ENCODE measurements at places on chromosomes 12 and 14.
A peak's percentile ranks its signal among the peaks of the same experiment; 100 is the strongest.

- no peak for DNase-seq
These were observed 398.0 kb downstream of the FSCB start for GRCh38 chr14:44109036-44109435.

DNA sequence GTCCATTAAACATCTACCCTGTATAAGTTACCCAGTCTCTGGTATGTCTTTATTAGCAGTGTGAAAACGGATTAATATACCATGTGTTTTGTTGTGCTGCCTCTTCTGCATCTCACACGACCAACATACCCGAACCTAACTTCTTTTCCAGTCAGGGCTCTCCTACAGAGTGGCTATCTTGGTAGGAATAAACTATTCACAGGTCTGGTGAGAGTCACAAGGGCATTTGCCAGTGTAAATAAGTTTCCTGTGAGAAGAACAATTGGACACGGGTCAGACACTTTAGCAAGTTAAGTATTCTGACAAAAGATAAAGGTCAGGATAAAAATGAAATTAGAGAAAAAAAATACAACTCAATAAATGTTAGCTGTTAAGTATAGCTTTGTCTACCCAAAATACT is 60.9 kb downstream of the MYF5 start:
- no peak for DNase-seq

- no peak for DNase-seq
These were observed 242.8 kb downstream of the DPF3 start for GRCh38 chr14:72651081-72651480.

GRCh38 chr12:87217491-87217890 is 811.7 kb downstream of the C12orf50 start:
- DNase-seq: no peak

GRCh38 chr12:52355176-52355575 is 12.1 kb downstream of the KRT85 start:
- DNase-seq: no peak

DNA sequence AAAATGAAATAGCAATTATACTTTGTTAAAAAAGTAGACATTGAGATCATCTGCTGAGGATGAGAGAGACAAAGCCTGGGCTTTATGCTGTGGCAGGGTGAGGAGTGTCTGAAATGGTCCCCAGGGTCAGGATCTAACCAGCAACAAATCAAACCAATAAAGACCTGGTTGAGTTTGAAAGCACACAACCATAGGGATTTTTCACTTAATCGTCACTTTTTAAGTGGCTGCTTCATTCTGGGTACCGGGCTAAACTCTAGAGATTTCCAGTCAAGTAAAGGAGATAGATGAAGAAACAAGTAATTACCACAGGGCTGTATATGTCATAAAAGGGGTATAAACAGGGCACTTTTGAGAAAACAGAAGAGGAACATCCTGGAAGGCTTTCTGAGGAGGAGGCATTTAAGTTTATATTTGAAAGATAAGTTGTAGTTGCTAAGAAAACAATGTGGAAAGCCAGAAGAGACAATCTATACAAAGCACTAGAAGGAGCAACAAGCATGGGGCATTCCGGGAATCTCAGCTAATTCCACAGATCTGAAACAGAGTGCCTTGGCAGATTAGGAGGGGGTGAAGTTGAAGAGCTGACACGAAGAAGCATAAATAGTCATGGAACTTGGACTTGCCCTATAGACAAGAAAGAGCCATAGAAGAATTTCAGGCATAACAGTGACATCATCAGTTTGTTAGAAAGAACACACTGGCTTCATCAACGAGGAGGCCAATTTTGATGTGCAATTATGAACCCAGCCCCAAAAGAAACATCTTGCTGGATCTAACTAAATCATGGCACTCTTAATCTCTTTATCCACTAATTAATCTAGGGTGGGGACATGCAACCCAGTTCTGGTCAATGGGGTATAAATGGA is 46.9 kb upstream of the FRS2 start:
- DNase-seq: no peak

DNA sequence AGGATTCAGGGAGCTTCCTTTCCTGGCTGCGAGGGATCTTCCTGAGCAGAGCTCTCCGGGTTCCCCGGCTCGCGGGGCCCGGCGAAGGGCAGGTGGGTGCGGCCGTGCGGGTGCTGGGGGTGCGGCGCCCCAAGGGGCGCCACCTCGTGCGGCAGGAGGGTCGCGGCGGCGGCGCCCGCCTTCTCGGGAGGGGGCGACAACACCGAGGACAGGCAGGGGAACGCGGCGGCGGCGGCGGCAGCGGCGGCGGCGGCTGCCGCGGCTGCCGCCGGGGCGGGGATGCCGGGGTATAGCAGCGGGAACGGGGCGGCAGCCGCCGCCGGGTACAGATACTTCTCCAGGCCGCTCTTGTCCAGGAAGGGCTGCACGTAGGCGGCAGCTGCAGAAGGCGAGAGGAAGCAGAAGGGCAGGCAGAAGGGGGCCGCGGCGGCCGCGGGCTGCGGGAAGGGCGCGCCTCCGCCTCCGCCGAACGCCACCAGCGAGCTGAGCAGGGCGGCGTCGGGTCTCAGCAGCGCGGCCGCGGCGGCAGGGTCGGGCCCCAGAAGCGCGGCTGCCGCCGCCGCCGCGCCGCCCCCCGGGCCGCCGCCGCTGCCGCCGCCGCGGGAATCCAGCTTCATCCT is 2.7 kb downstream of the BHLHE41 start:
- peak; percentile 43 for DNase-seq

GRCh38 chr12:57342207-57342691 is 88.6 kb downstream of the R3HDM2 start:
- no peak for DNase-seq

DNA sequence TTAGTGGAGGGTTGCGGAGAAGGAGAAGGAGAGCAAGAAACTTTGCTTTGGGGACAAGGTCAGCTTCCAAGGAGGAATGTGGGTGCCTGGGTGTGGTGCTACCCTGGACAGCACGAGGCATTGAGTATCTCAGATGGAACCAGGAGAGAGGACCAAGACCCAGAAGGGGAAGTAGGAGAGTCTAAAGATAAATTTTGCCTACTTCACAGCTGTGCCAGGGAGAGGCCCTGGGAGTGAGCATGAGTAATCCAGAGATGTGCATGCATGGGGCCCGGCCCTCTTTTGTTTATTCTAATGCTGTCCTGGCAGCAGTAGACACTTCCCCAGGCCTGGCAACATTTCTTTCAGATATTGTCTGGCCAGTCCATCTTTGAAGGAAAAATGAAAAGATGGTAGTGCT is 49.5 kb upstream of the GNPNAT1 start:
- DNase-seq: no peak

- DNase-seq: no peak
These were observed 7.3 kb downstream of the PPP2R5E start for GRCh38 chr14:63535918-63536317.

- DNase-seq: peak; percentile 32
These were observed 58.7 kb upstream of the PRMT8 start for GRCh38 chr12:3432176-3432742.

DNA sequence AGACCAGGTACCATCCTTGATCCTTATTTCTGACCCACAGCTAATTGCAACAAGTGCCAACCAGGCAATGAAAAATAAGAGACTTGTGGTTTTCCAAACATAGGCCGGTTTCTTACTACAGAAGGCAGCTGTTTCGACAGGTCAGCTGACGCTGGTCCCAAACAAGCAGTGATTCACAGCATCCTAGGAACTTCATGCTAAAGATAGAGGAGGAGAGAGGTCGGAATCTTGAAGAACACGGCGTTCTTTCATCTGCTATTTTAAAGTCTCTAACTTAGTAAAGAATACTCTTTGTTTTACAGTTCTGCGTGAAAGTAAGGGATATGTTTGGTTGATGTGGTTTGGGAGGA is 28.1 kb upstream of the ADGRD1 start:
- no peak for DNase-seq

DNA sequence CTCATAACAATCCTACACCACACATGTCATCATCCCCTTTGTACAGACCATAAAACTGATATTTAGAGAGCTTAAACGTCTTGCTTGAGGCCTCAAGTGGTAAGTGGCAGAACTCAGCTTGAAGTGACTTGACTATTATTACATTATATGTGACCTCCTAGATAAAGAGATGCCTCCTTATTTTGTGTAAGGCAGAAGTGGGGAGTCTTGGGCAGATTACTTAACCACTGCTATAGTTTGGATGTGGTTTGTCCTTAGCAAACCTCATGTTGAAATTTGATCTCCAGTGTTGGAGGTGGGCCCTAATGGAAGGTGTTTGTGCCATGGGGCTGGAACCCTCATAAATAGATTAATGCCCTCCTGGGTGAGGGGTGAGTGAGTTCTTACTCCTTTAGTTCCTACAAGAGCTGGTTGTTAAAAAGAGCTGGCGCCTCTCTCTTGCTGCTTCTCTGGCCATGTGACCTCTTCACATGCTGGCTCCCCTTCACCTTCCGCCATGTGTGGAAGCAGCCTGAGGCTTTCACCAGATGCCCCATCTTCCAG is 37.4 kb downstream of the RCOR1 start:
- no peak for DNase-seq

GRCh38 chr14:28761438-28762291 is 4.9 kb upstream of the FOXG1 start:
- no peak for DNase-seq

DNA sequence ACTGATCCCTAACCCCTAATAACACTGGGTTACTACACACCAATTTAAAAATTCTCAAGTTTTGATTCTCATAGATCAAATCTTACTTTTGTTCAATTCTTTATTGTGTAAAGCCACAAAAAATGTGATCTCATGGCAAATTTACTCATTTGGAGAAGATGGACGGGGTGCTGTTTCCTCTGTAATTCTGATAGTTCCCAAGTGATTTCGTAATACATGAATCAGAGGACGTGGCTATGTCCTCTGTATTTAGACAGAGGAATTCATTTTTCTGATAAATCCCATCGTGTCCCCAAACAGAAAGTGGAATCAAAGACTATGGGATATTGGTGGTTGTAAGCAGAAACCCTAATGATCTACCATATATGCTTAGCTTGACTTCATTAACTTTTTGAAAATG is 76.6 kb upstream of the GNG2 start:
- no peak for DNase-seq

DNA sequence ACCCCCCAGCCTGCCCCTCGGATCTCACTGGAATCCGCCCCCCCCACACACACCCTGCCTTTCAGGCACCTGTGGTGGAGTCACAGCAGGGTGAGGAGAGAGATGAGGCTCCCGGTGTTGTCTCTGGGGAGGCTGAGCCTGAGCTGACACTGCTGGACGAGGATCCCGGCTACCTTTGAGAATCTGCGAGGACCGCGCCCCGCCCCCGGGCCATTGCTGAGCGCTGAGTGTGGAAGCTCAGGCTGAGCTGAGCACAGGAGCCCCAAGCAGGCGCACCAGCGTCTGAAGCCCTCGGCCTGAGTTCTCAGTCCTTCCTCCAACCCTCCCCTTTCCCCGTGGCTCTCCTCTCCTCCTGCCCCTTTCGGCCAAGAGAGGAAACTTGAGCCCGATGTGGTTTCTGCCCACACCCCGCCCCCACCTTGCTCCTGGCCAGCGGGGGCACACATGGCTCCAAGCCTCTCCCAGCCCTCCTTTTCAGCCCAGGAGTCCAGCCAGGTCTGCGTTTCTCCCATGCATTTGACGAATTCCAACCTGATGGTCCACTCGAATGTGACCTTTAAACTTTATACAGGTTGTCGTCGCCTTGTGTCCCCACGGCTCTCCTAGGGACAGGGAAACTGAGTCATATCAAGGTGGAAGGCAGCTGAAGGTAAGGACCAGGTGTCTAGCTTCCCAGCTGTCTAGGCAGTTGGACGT is at the start of gene NFE2:
TSS of gene NFE2 (minus strand) at position 284 of the 696 bp plus-strand sequence. CDS start 5,767 bp downstream, outside the sequence.
- DNase-seq: peak; percentile 52

- DNase-seq: no peak
These were observed 180.8 kb downstream of the C12orf50 start for GRCh38 chr12:87848248-87848868.

GRCh38 chr12:51749206-51749985 is 99.1 kb downstream of the FIGNL2 start:
- no peak for DNase-seq

- no peak for DNase-seq
These were observed 5.5 kb downstream of the AJUBA start for GRCh38 chr14:22976620-22977433.

- DNase-seq: no peak
These were observed 61.8 kb downstream of the PLBD1 start for GRCh38 chr12:14505626-14506596.

DNA sequence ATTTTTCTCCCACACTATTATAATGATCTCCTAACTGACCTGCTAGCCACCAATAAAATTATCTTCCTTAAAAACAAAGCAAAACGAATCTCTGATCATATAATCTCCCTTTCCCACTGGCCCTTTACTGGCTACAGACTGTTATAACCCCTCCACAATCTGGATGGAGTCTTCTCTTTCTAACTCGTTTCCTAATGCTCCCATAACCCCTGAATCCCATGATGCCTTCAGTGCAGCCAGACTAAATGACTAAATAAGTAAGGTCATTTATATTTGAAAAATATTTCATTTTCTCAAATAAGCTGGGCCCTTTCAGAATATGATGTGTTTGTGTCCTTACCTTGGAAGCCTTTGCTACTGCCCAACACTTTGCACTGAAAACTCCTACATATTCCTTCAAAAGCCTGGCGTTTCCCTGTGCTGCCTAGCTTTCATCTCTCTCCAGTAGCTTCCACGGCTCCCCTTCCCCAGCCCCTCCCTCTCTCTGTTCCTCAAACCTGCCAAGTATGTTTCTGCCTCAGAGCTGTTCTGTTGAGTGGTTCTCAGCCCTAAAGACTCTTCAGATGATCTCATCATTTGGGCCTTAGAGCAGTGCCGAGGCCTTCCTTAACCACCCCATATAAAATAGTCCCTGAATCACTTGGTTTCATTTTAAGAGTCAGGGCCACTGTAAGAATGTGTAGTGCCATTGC is 91.7 kb downstream of the MYRFL start:
- DNase-seq: no peak

- no peak for DNase-seq
These were observed 512.4 kb downstream of the TMTC2 start for GRCh38 chr12:83199069-83199468.

DNA sequence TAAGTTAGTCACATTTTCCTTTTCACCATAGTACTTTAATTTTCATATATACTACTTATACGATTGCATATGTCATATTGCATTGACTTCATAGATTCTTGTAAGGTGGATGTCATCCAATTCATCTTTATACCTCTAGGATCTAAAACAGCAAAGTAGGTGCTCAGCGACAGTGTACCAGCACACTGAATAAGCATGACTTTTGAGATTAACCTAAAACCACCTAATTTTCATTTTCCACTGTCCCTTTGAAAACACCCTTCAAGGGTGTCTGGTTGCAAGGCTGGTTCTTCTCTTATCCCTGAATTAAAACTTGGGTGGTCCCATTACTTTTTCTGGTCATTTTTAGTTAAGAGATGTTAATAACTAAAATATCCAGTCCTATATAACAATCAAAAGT is 4.4 kb downstream of the GPR19 start:
- no peak for DNase-seq

DNA sequence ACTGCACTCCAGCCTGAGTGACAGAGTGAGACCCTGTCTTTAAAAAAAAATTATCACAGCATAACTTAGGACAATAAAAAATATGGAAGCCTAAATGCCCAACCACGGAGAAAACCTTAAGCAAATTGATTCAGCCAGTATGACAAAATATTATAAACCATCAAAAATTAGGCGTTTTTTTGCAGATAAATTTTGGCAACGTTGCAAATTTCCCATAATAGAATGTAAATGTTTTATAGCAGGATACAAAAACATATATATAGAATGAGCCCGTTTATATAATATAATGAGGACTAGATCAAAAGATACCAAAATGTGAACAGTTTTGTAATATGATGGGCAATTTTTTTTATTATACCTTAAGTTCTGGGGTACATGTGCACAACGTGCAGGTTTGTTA is 6.8 kb upstream of the EML5 start:
- DNase-seq: no peak

- no peak for DNase-seq
These were observed 30.0 kb upstream of the SLC38A4 start for GRCh38 chr12:46855760-46856159.
